Mesendoderm (in vitro differentiated cells): ENCODE measurements at places on chromosomes 6 and 20.

DNA sequence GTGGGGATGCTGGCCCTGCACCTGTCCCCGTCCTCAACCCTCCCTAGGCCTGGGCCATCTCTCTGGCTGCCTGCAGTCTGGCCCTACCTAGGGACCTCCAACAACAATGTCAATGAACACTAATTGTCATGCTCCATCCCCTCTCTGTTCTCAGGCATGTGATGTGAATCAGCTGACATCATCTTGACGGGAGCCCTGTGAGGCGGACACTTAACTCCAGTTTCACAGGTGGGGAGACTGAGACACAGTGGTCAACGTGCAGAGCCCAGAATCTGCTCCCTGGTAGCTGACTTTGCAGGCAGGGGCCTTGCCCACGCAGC is 762 bp upstream of the TCEA2 start:
- DNase-seq: no peak
- no peaks in the 10 kb centered on the region for H3K27me3 ChIP-seq
- H3K36me3 ChIP-seq: no peaks in the 10 kb centered on the region
- no peak overlapping the region for H3K4me3 ChIP-seq

DNA sequence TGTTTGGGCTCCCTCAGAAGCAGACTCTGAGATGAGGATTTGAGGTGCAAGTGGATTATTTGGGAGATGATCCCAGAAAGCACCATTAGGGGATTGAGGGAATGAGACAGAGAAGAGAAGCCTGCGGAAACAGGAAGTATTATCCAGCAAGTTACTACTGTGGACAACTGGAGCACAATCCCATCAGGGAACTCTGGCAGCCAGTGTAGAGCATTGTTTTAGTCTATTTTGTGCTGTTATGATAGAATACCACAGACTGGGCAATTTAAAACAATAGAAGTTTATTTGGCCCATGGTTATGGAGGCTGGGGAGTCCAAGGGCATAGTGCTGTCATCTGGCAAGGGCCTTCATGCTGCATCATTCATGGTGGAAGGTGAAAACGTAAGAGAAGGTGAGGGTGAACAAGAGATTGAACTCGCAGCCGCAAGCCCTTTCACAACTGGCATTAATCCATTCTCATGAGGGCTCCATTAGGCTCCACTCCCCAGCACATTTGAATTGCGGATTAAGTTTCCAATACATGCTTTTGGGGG is 43.5 kb upstream of the SLC9A8 start:
- H3K27me3 ChIP-seq: no peaks in the 10 kb centered on the region
- DNase-seq: no peak
- no peak overlapping the region for H3K4me3 ChIP-seq

- H3K27ac ChIP-seq: peak overlapping the region; percentile 28
- peaks cover 6% of the 10 kb centered on the region for H3K4me1 ChIP-seq
- peak; percentile 89 for DNase-seq
- H3K36me3 ChIP-seq: no peaks in the 10 kb centered on the region
Observed at GRCh38 chr20:20743511-20744169, 31.2 kb upstream of the RALGAPA2 start.

DNA sequence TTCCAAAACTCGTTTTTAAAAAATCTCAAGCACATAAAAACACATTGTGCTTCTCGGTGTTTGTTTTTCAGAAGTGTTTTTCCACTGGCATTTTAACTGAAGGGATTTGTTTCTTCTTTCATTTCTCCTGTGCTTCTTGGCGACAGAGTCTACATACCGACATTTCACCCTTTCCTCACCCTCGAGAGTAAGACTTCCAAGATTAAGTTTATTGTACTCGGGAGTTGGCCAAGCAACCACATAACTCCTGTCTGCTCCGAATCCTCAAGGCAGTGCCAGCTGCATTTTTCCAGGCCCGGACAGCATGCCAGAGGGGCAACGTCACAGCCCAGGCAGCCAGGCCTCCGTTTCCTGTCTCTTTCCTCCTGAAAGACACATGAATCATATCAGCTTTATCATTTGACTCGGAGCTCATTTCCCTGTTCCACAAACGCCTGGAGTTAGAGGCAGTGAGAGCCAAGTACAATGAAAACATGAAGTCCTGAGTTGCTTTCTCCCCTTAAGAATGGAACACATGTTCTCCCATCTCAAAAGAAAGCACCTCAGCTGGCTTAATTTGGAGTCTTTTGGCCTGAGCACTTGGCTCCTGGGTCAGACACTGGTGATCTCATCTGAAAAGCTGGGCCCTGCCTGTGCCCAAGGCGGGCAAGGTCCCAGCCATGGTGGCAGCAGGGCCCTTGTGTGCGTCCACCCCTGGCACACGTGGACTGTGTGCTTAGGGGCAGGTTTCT is 23.2 kb upstream of the FAM50B start:
- no peak overlapping the region for H3K27ac ChIP-seq
- no peaks in the 10 kb centered on the region for H3K36me3 ChIP-seq
- no peaks in the 10 kb centered on the region for H3K27me3 ChIP-seq

GRCh38 chr6:53455678-53456077 is 89.2 kb downstream of the GCLC start:
- H3K4me3 ChIP-seq: no peak overlapping the region
- no peak for DNase-seq
- H3K27me3 ChIP-seq: no peaks in the 10 kb centered on the region
- H3K27ac ChIP-seq: no peak overlapping the region
- H3K36me3 ChIP-seq: no peaks in the 10 kb centered on the region

- H3K36me3 ChIP-seq: no peaks in the 10 kb centered on the region
- H3K27ac ChIP-seq: peak overlapping the region; percentile 96
- DNase-seq: peak; percentile 98
- H3K4me3 ChIP-seq: no peak overlapping the region
- H3K27me3 ChIP-seq: no peaks in the 10 kb centered on the region
- H3K4me1 ChIP-seq: peaks cover 11% of the 10 kb centered on the region
Observed at GRCh38 chr6:22025468-22026163, 271.2 kb downstream of the PRL start.

- no peak for DNase-seq
- H3K27me3 ChIP-seq: no peaks in the 10 kb centered on the region
- no peak overlapping the region for H3K27ac ChIP-seq
- no peaks in the 10 kb centered on the region for H3K36me3 ChIP-seq
- no peak overlapping the region for H3K4me3 ChIP-seq
- peaks cover 2% of the 10 kb centered on the region for H3K4me1 ChIP-seq
Observed at GRCh38 chr20:25249198-25249931, 1.5 kb downstream of the PYGB start.

DNA sequence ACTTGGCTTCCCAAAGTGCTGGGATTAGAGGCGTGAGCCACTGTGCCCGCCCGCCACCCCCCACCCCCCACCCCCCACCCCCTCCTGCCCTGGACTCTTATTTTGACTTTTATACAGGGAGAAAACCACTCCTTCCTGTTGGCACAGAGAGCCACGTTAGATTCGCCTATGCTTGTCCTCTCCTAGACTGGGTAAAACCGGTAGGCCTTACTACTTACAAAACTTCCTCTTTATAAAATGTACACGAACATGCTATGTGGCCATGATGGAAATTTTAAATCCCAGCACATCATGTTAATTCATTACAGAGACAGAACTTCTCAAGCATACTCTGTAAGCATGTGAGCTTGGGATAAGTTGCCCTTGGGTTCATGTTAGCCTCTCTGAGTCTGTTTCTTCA is 124.2 kb downstream of the SLC24A3 start:
- no peaks in the 10 kb centered on the region for H3K27me3 ChIP-seq
- no peak for DNase-seq
- no peaks in the 10 kb centered on the region for H3K36me3 ChIP-seq
- no peak overlapping the region for H3K27ac ChIP-seq
- no peaks in the 10 kb centered on the region for H3K4me1 ChIP-seq

- no peak for DNase-seq
- no peak overlapping the region for H3K4me3 ChIP-seq
- H3K4me1 ChIP-seq: no peaks in the 10 kb centered on the region
- H3K36me3 ChIP-seq: no peaks in the 10 kb centered on the region
- no peak overlapping the region for H3K27ac ChIP-seq
Observed at GRCh38 chr20:54346276-54346675, 129.1 kb upstream of the DOK5 start.

- DNase-seq: peak; percentile 89
- no peaks in the 10 kb centered on the region for H3K4me1 ChIP-seq
- H3K36me3 ChIP-seq: no peaks in the 10 kb centered on the region
- no peak overlapping the region for H3K27ac ChIP-seq
- H3K27me3 ChIP-seq: peaks cover 18% of the 10 kb centered on the region
Observed at GRCh38 chr6:135183532-135184440, 2.7 kb downstream of the MYB start.

- no peak overlapping the region for H3K27ac ChIP-seq
- no peaks in the 10 kb centered on the region for H3K4me1 ChIP-seq
- no peak overlapping the region for H3K4me3 ChIP-seq
- no peaks in the 10 kb centered on the region for H3K27me3 ChIP-seq
- no peaks in the 10 kb centered on the region for H3K36me3 ChIP-seq
Observed at GRCh38 chr6:156396068-156396771, 381.0 kb upstream of the ARID1B start.

DNA sequence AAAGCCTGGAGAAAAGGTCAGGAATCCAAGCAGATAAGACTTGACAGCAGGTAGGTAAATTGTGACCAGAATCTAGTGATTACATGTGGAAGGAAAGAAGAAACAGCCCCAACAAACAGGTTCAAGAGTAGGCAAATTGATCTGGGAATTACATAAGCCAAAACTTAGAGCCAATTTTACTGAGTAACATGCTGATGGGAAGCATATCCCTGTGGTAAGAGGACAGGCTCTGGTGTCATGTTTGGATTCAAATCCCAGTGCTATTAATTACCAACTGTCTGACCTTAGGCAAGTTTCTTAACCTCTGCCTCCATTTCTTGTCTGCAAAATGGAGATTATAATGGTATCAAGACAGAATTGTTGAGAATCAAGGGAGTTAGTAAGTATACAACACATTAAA is 20.4 kb downstream of the MCM9 start:
- H3K36me3 ChIP-seq: peaks cover 5% of the 10 kb centered on the region
- H3K4me3 ChIP-seq: no peak overlapping the region
- H3K27ac ChIP-seq: no peak overlapping the region
- no peaks in the 10 kb centered on the region for H3K4me1 ChIP-seq
- DNase-seq: no peak

DNA sequence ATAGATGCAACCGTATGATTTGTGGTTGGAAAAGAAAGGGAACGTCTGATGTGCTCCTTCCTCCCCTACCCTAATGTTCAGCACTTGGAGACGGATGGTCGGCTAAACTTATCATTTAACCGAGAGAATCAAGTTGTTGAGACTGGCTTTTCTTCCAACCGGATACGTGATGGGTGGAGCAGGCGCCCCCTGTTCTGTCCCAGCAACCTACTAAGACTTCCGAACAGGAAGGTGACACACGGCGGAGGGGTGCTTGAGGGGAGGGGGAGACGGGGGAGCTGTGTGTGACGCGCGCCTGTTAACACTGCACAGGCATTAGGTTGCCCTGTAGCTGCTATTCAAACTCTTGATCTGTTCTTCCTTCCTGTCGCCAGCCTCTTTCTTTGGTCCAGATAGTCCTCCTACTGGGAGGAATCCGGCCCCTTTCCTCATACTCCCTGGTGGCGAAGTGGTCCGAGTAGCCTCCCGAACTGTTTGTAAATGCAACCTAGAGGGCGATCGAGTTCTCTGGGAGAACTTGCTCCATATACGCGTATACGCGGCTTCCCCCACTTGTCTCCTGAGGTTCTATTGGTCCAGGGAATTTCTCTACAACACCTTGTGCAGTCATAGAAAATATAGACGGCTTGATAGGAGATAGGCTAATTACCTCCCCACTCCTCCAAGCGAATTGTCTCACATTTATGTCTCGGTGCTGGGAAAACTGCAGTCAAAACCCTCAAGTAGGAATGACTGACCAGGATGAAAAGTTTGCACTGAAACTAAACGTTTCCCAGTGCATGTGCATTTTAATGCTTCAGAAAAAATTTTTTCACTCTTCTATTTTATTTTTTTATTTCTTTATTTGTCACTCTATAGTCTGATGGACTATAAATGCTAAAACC is 126.0 kb upstream of the SLC2A12 start:
- no peaks in the 10 kb centered on the region for H3K36me3 ChIP-seq
- no peaks in the 10 kb centered on the region for H3K4me1 ChIP-seq
- H3K27me3 ChIP-seq: no peaks in the 10 kb centered on the region
- no peak overlapping the region for H3K27ac ChIP-seq
- no peak overlapping the region for H3K4me3 ChIP-seq

DNA sequence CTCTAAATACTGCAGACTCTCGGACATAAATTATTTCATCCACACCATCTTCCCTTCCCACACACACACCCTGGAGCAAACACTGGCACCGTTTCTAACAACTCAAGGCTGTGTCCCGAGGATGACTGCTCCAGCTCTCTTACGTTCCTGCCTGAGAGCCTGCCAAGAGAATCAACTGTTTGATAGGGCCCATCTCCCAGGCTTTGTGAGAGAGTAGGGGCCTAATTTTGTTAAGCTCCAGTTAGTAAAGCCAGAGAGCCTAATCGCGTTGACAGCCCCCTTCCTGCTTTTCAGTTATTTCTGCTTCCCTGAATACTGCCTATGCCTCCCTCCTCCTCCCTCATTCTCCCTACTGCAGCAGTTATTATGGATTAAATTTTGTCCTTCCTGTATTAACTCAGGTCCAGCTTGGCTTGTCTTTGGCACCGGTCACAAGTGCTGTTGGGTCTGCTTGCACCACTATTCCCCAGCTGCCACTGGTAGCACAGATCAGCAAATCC is 118.1 kb upstream of the TMEM181 start:
- no peak for DNase-seq
- no peak overlapping the region for H3K27ac ChIP-seq

DNA sequence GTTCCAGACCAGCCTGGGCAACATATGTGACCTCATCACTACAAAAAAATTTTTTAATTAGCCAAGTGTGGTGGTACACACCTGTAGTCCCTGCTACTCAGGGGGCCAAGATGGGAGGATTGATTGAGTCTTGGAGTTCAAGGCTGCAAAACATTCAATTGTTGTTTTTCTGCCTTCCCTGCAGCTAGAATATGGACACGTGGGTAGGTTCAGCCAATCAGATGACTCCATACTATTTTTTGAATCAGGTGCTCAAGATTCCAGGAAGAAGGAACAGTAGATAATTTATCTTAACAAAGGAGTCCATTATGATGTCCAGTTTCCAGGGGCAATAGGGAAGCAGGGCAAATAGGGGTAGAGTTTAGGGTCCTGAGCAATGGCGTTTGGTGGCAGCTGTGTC is 2.4 kb upstream of the DEFB119 start:
- DNase-seq: no peak
- H3K27ac ChIP-seq: no peak overlapping the region
- H3K36me3 ChIP-seq: no peaks in the 10 kb centered on the region
